Heart right ventricle (tissue), 16 donors: ENCODE measurements at places on chromosomes 5 and 9. TPM values are rescaled to one million over a fixed set of nuclear protein-coding genes. Genes with fewer than 3 reads are reported as not detected.

GRCh38 chr9:98962181-98962560 lies 18.5 kb downstream of the COL15A1 start:
- peak overlapping the region; percentile 65 for H3K27ac ChIP-seq
- no peak for DNase-seq
- H3K36me3 ChIP-seq, result no peaks in the 10 kb centered on the region
- H3K27me3 ChIP-seq, result no peaks in the 10 kb centered on the region
- H3K4me1 ChIP-seq, result peaks cover 11% of the 10 kb centered on the region

DNA sequence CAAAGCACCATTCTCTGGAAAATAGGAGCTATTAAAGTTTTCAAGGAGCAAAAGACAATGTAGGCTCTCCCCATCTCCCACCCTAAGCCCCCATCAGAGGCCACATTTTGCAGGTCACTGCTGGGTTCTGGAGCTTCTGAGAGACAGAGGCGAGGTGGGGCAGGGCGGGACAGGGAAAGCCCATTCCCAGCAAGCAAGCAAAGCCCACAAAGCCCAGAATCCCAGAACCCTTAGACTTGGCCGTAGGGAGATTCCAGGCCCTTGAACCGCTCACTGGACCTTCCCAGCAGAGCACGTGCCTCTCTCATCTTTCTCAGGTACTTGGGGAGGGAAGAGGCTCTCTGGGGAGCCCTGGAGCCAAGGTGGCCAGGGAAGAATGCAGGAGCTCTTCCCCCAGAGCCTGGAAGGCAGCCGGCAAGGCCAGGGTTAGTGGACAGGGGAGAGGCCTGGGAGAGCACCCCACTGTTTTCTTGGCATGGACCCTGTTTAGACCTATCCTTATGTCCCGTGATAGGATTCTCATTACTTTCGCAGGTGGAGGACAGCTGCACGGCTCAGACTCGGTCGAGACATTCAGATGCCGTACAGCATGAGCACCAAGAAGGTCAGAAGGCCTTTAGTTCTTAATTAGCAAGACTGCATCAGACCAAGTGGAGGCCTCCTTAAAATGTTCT lies 52.4 kb downstream of the ZNF354C start:
- no peaks in the 10 kb centered on the region for H3K27me3 ChIP-seq
- no peaks in the 10 kb centered on the region for H3K4me1 ChIP-seq
- H3K27ac ChIP-seq, result no peak overlapping the region
- H3K36me3 ChIP-seq, result peaks cover 8% of the 10 kb centered on the region
- DNase-seq, result no peak

DNA sequence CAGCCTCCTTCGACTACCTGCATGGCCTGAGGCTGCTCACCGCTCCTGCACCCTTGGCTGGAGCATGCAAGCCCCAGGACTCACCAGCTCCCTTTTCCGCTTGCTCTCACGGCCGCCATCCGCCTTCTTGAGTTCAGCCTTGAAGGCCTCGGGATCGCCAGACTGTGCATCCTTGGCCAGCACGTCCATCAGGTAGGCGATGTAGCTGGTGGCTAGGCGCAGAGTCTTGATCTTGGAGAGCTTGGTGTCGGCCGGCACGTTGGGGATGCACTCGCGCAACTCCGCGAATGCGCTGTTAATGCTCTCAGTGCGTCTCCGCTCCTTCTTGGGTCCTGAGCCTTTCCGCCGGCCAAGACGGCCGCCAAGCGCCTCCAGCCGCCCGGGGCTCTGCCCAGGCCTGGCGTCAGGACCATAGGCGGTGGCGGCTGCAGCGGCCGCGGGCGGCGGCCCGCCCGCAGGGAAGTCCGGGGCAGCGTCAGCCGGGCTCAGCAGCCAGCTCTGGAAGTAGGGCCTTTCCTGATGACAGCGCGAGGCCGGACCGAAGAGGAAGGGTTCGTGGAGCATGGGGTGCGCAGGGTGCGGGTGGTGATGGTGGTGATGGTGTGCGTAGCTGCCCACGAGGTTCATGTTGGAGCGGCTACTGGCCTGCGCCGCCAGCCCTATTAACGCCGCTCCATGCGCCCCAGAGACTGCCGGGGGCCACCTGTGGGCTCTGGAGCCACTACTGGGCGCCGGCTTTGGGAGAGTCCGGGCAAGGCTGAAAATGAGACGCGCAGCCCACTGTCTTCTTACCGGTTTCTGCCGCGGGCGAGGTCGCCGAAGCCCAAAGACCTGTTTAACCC lies 424 bp downstream of the HAND1 start:
- H3K4me3 ChIP-seq, result peak overlapping the region; percentile 55
- H3K27me3 ChIP-seq, result peaks cover 87% of the 10 kb centered on the region
- no peaks in the 10 kb centered on the region for H3K36me3 ChIP-seq
- peaks cover 61% of the 10 kb centered on the region for H3K4me1 ChIP-seq
- peak; percentile 32 for DNase-seq

- no peak overlapping the region for H3K4me3 ChIP-seq
- no peaks in the 10 kb centered on the region for H3K27me3 ChIP-seq
- DNase-seq, result no peak
- no peak overlapping the region for H3K27ac ChIP-seq
These were observed 162.6 kb downstream of the TAF11L14 start for GRCh38 chr5:17796757-17797396.

- H3K27ac ChIP-seq, result no peak overlapping the region
These were observed 14.1 kb downstream of the ASPN start for GRCh38 chr9:92468206-92468605.

DNA sequence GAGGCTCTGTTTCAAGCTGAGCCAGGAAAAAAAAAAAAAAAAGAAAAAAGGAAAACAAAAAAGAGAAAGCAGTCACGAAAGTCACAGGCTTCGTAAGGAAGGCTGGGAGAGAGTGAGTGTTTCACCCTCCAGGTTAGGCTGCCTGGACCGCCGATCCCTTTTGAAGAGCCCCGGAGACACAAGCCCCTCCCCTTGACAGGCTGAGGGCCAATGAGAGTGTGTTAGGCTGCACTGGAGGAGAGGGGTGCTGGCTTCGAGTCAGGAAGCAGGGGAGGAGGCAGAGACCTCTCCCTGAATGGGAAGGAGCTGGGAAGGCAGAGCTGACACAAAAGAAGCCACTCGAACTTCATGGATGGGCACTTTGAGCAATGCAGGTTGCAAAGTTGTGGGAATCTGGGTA lies at the start of gene NMUR2:
NMUR2 (minus strand) TSS at position 135 of the 400 bp plus-strand sequence. CDS start 166 bp downstream, outside the sequence.
- no peaks in the 10 kb centered on the region for H3K36me3 ChIP-seq
- DNase-seq, result no peak
- no peak within 1 kb of the TSS for H3K4me3 ChIP-seq
- no peak within 1 kb of the TSS for H3K27ac ChIP-seq
- H3K27me3 ChIP-seq, result no peaks in the 10 kb centered on the region

DNA sequence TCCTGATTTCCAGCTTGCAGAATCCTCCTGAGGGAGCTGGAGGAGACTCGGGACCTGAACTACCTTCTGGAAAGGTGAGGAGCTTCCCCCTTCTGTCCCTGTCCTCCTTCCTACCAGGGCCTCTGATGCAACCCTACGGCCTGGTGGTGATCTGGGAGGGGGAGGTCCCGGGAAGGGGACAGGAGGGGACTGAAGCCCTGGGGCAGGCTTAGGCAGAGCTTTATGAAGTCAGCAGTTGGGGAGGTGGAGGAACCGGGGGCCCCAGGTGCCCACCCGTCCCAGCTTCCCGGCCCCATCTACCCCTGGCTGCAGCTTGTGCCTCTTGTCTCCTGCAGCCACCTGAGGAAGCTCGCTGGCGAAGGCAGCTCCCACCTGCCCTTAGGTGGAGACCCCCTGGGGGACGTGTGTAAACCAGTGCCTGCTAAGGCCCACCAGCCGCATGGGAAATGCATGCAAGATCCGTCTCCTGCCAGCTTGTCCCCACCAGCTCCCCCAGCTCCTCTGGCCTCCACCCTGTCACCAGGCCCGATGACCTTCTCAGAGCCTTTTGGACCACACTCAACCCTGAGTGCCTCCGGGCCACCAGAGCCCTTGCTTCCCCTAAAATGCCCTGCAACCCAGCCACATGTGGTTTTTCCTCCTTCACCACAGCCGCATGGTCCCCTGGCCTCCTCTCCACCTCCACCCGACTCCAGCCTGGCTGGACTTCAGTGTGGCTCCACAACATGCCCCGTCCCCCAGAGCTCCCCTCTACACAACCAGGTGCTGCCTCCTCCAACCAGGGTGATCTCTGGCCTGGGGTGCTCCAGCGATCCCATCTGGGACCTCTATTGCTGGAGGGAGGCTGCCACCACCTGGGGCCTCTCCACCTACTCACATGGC lies 2.1 kb downstream of the SPATA31E1 start:
- H3K4me1 ChIP-seq, result no peaks in the 10 kb centered on the region
- DNase-seq, result no peak

- H3K27me3 ChIP-seq, result no peaks in the 10 kb centered on the region
- H3K4me1 ChIP-seq, result no peaks in the 10 kb centered on the region
- no peak overlapping the region for H3K4me3 ChIP-seq
- H3K27ac ChIP-seq, result no peak overlapping the region
These were observed 138.4 kb downstream of the KCTD16 start for GRCh38 chr5:144308906-144309670.

GRCh38 chr5:176793736-176794135 lies 16.6 kb upstream of the UNC5A start:
- no peak overlapping the region for H3K27ac ChIP-seq
- H3K27me3 ChIP-seq, result no peaks in the 10 kb centered on the region
- H3K4me3 ChIP-seq, result no peak overlapping the region
- no peaks in the 10 kb centered on the region for H3K36me3 ChIP-seq

GRCh38 chr9:132062806-132063205 lies 16.9 kb downstream of the MED27 start:
- H3K27ac ChIP-seq, result no peak overlapping the region
- H3K27me3 ChIP-seq, result no peaks in the 10 kb centered on the region
- H3K4me3 ChIP-seq, result no peak overlapping the region
- H3K36me3 ChIP-seq, result no peaks in the 10 kb centered on the region
- DNase-seq, result no peak

DNA sequence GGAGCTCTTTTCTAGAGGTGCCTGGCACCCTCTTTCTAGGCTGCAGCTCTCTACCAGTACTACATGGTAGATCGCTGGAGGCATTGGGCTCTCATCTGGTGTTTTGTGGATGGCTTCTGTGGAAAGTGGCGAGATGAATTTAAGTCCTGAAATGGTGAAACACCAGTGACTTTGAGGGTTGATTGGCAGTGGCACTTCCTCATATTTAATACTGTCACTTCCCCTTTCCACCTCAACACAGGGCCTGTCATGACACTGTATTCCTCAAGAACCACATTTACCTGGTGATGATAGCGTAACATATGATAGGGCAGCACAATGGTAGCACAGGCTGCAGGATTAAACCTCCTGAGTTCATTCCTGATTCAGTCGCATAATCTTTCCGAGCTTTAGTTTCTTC lies 132.1 kb downstream of the KDM4C start:
- DNase-seq, result no peak
- no peaks in the 10 kb centered on the region for H3K36me3 ChIP-seq
- H3K27me3 ChIP-seq, result no peaks in the 10 kb centered on the region
- H3K4me1 ChIP-seq, result no peaks in the 10 kb centered on the region
- no peak overlapping the region for H3K27ac ChIP-seq
- H3K4me3 ChIP-seq, result no peak overlapping the region

- peaks cover 10% of the 10 kb centered on the region for H3K4me1 ChIP-seq
- no peak overlapping the region for H3K4me3 ChIP-seq
- H3K27me3 ChIP-seq, result no peaks in the 10 kb centered on the region
- DNase-seq, result no peak
- H3K27ac ChIP-seq, result no peak overlapping the region
- no peaks in the 10 kb centered on the region for H3K36me3 ChIP-seq
These were observed 15.9 kb downstream of the RFX3 start for GRCh38 chr9:3509926-3510325.

The SLC6A18 gene
- not detected for total RNA-seq

The GALNT12 gene
- total RNA-seq, result 1.0 TPM

The LCP2 gene
- 3.2 TPM for total RNA-seq

The EDIL3 gene
- 3.2 TPM for total RNA-seq

The PTPA gene
- 176 TPM for total RNA-seq

The C5orf15 gene
- total RNA-seq, result 33.6 TPM

The RC3H2 gene
- total RNA-seq, result 52.2 TPM

The SUSD1 gene
- 5.7 TPM for total RNA-seq

The FGD3 gene
- total RNA-seq, result 2.3 TPM
